ENCODE measurements at places on chromosomes 5 and 9.

- no peak for DNase-seq
These were observed 45.2 kb upstream of the CKMT2 start for GRCh38 chr5:81187885-81188284.

DNA sequence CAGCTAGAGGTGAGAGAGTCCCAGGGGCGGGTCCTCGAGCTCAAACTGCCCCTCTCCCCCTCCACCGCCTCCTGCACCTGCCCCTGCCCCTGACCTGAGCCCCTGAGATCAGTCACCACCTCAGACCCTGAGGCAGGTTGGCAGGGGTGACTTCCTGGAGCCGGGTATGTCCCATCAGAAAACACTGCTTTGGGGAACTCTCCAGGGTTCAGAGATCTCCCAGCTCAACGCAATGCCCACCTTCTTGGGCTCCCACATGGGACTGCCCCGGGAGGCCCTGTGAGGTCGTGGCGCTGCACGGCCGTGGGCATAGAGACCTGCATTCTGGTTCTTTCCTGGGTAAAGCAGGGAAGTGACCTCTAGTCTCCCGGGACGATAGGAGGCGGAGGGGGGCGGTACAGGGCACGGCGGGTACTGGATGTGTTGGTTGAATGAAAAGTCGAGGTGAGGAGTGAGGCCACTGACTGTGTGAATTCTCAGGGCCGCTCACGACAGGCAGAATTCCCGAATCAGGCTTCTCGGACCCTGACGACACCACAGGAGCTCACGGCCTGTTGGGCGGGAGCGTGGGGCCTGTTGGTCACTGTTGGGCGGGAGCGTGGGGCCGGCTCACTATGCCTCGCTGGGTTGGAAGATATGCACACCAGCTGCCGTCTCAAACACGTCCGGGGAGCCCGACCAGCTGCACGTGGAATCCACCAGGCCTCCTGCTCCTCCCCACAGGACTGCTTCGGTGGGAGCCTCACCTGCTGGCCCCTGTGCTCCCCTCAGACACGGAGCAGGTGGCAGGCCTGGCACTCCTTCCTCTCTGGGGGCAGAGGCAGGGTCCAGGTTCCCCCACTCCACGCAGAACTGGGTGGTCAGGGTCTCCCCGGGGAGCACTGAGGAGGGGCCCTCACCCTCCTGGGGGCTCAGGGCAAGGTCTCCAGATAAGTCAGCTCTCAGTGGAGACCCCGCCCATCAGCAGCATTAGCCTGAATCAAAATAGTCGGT lies 178.0 kb upstream of the PPP1R26 start:
- no peak for DNase-seq

DNA sequence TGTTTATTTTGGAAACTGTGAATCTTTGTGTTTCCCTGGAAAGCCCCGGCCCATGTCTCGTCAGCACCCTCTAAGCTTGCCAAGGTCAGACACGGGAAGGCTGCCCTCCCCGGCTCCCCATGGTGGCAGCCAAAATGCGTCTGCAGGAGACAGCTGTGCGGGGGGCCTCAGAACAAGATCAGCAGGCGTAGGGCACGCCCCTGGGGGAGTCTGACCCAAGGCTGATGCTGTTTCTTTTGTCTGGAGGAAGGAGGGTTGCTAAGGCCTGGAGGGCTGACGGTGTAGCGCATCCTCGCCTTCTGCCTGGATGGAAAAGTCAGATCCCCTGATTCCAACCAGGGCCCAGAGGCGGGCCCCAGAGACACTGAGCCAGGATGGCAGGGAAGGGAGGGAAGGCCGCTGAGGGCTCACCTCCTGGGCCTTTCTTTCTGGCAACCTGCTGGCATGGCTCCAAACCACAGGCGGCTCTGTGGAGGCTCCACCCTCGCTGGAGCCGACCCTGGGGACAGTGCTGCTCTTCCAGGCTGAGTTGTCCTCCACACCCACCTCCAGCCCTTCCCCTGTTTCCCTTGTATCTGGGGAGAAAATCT lies 57.2 kb downstream of the OLFM1 start:
- no peak for DNase-seq

GRCh38 chr9:33765411-33765810 lies 29.9 kb upstream of the PRSS3 start:
- DNase-seq = no peak

DNA sequence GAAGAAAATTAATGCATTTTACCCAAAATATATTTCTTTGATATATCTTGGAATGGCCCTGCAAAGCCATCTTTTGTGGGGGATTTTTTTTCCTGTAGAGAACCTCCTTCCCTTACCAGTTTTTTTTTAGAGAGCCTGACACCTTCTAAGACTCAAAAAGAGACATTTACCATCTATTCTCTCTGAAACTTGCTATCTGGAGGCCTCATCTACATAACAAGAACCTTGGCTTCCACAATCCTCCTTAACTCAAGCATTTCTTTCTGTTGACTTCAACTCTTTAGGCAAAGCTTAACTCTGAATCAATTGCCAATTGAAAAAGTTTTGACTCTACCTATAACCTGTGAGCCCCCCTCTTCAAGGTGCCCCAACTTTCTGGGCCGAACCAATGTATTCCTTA lies 6.2 kb downstream of the SLC45A2 start:
- no peak for DNase-seq

GRCh38 chr5:113278976-113279375 lies 155.8 kb downstream of the TSSK1B start:
- DNase-seq = no peak

- no peak for DNase-seq
These were observed 92.9 kb upstream of the LPAR1 start for GRCh38 chr9:111131211-111131610.

GRCh38 chr9:137229903-137230704 lies 597 bp upstream of the SLC34A3 start:
- no peak for DNase-seq

- DNase-seq = no peak
These were observed 9.7 kb upstream of the SMIM32 start for GRCh38 chr5:136202469-136203205.

DNA sequence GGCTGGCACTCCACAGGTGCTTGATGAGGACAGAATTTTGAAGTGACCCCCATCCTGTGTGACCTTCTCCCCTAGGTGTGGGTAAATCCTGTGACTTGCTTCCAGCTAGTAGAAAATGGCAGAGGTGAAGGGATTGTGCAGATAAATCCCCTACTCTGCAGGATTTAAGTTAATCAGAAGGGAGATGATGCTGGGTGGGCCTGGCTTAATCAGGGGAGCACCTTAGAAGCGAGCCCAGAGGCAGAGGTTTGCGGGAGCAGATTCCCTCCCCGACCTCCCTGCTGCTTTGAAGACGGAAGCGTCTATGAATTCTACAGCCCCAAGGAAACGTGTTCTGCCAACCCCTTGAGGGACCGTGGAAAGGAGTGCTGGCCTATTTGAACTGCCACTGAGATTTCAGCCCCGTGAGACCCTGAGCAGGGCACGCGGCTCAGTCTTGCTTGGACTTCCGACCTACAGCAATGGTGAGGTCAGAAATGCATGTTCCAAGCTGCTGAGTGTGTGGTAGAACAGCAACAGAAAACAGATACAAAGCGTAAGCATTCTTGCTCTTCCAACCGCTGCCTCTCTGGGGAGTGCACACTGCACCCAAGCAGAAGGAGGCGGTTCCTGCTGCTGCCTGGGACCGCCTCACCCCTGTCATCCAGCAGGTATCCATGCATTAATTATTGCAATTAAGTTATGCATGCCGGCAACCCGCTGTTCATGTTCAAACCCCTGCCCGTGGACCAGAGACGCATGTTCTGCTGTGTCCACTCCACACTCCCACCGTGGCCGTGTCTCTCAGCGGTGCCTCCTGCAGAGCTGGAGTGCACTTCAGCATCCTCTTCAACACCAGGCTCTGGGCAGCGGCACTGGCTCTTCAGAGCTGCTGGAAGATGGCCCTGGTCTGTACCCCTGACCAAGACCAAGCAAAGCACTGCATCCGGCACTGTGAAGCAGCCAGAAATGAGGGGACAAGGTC lies 54.6 kb upstream of the RXRA start:
- no peak for DNase-seq

DNA sequence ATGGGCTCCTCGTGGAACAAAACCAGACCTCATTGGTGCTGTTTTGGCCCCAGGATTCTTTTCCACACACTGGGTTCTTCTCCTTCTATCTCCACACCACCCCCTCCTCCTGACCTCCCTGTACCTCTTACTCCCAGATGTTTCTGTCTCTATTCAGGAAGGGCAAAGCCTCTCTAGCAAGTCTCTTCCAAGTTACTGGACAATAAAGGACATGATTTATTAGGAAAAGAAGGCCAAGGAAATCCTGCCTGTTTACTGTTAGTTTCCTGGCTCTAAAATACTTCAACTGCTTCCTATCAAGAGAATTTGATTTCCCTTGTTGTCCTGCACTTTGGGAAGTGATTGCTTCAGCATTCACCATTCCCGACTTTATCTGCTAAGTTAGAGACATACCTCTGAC lies 262.0 kb downstream of the SAXO1 start:
- no peak for DNase-seq

GRCh38 chr9:33287087-33287490 lies 3.2 kb upstream of the NFX1 start:
- peak; percentile 41 for DNase-seq

- DNase-seq = no peak
These were observed 418.3 kb downstream of the CDH10 start for GRCh38 chr5:24226479-24226878.

GRCh38 chr9:7961076-7961475 lies 161.5 kb upstream of the DMAC1 start:
- no peak for DNase-seq

Data from right lung (tissue), 10 donors.